ENCODE measurements at places on chromosomes 2 and 18. TPM values are rescaled to one million over a fixed set of nuclear protein-coding genes. Genes with fewer than 3 reads are reported as not detected.

DNA sequence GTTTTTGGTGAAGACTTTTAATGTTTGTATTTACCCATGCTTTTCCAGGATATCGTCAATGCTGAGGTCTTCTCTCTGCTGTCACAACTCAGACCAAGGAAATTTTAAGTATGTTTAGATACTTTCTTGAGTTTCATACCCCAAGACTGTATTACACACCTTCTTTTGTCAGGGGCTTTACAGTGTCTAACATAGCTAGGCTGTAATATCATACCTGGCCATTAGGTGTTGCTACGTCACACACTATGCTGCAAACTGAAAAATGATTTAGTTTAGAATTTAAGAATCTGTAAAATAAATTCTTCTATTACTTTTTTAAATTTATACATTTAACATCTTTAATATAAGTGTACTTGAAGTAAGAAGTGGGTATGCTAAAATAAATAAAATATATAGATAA lies 358.4 kb upstream of the NRP2 start:
- no peak for DNase-seq

- DNase-seq, result no peak
These were observed 66.4 kb downstream of the BABAM2 start for GRCh38 chr2:27956888-27957287.

DNA sequence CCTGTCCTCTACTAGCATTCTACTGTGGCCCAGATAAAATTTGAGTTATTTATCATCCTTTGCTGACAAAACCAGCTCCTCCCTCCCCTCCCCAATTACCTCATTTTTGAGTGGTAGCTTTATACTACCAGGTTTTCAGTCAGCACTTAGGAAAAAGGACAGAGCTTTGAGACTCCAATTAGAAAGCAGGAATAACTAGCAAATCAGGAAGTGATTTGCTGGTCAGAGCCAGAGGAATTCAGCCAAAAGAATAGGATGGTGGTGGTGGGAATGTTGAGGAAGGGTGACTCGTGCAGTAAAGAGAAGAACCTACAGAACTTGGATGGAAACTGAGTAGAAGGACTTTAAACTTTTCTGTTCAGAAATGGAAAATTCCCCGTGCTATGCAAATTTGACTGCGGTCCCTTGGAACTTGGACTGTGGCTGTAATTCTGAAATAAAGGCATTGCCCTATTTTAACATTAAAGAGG lies 3.7 kb downstream of the MYL12B start:
- no peak for DNase-seq

GRCh38 chr2:63842149-63843061 lies 709 bp downstream of the UGP2 start:
- no peak for DNase-seq

GRCh38 chr18:75478996-75479880 lies 51.7 kb upstream of the SMIM21 start:
- no peak for DNase-seq

DNA sequence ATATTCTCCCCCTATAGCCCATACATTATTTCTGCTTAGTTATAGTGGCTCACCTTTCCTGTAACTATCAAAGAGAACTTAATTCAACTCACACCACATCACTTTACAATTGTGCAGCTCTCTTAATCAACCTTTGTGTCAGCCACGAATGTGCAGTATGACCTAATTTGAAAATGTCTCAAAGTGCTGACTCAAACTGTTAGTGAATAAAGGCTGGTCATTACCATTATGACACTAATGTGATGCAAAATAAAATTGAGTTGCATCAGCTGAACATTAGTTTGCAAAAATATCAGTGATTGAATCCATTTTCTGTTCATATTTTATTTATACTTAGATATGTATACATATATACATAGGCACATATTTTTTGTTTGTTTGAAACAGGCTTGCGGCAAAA lies 251.8 kb downstream of the MEIS1 start:
- no peak for DNase-seq

Gene REG3G
- not detected for total RNA-seq

Gene GATA6
- total RNA-seq, result 2.1 TPM

Gene ASPRV1
- 0.31 TPM for total RNA-seq

Gene IL1RL2
- total RNA-seq, result 4.9 TPM

All from esophagus squamous epithelium (tissue), 5 donors.